ENCODE measurements at places on chromosomes 2 and 18.

DNA sequence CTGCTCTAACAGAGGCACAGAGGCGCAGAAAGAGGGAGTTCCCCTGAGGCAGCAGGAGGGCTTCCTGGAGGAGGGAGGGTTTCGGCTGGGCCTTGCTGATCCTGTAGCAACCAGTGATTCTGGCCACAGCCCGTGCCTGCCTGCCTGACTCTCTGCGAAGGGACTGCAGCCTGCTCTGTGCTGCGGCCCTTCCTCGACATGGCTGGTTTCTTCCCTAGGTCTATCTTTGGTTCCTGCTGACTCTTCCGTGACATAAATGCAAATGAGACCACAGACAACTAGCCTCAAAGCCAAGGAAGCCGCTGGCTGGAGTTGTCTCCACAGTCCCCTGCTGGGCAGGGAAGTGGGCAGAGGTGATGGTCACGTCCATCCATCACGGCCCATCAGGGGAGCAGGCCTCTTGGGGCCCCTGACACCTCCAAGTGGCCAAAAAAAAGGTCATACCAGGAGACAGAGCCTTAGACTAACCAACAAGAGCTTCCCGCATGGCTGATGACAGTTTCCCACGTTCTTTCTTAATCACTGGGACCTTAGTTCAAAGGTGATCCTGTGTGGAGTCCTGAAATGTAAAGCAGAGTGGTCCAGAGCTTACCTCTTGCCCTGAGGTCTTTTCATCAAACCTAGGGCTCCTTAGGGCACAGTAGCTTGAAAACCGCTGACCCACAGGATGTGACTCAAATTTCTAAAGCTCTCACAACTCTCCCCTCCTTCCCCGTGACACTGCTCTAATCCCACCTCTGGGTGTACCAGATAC lies 55.3 kb downstream of the HS1BP3 start:
- DNase-seq = no peak

- no peak for DNase-seq
These were observed 287.0 kb downstream of the TCF4 start for GRCh38 chr18:55300936-55301531.

DNA sequence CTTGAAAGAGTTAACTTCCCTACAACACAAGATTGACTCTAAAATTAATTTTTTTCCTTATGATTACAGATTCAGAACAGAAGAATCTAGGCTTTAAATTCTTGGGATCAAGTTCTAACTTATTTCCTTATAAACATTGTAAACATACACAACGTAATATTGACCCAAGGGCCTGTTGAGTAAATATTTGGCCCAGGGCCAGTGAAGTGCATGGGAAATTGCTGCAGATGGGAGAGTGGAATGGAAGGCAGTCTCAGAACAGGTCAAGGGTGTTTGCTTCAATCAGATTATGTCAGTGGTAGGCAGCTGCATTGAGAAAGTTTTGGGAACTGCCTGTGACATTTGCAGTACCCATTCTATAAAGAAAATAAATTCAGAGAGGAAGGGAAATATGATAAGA lies 137.6 kb downstream of the MYO1B start:
- no peak for DNase-seq

GRCh38 chr2:238916875-238917590 lies 69.1 kb downstream of the TWIST2 start:
- no peak for DNase-seq

DNA sequence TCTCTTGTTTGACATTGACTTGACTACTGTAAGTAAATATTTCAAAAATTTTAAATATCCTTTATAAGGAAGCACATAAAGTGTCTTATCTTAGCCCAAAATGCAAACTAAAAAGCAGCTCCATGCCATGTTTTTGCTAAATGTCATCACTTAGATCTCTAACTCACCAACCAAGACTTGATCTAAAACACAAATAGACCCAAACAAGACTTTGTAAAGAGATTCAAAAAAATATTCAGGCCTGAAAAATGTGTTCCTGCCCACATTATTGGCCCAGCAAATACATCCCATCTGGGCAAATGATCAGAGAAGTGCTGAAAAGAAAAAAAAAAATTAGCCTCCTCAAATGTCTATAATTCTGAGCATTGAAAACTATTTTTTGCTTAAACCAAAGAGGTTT lies 187.6 kb downstream of the MREG start:
- no peak for DNase-seq

All from stimulated activated naive CD8-positive, alpha-beta T cell treated with anti-CD3 and anti-CD28 coated beads, Interleukin-15, amount 100 ng/mL, for 72 hours (primary cell).